ENCODE measurements at places on chromosomes 6 and 20.

DNA sequence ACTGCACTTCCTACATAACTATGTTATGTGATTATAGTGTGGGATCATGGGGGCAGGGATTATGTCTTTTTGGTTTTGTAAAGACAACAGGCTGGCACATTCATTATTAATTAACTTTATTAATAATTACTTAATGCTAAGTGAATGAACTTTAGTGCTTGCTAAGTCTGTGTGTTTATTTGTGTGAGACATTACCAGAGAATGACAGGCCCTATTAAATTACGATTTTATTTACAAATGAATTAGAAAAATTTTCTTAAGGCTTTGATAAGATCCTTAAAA, 100.9 kb downstream of the CD83 start:
- DNase-seq, result no peak

- no peak for DNase-seq
These were observed 22.7 kb upstream of the BMP6 start for GRCh38 chr6:7703148-7703680.

DNA sequence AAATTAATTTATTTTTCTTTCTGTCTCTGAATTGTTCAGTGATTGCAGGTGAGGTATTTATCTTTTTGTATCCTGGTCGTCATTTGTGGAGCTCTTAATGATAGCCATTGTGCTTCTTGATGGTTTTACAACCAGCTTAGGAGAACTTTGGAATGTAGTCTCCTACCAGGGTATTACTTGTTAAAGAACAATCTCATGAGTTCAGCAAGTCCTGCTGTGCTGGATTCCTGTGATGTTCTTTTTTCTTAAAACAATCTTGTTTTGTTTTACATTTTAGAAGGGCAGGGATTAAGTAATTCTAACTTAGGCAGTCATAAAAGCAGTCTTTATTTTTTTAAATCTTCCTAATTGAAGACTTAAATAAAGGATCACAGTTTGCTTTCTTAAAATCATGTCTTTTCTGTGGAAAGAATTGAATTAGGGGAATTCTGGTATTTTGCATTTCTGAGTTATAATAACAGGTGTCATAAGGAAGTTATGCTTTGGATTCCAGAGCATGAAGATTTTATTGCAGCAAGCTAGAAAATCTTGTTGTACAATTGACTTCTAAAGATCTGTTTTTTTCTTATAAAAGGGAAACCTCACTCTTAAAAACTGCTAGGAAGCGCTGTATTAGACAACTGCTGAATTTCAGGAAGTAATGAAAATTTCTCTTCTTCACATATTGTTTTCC, 23.7 kb downstream of the RIOK1 start:
- DNase-seq, result no peak

DNA sequence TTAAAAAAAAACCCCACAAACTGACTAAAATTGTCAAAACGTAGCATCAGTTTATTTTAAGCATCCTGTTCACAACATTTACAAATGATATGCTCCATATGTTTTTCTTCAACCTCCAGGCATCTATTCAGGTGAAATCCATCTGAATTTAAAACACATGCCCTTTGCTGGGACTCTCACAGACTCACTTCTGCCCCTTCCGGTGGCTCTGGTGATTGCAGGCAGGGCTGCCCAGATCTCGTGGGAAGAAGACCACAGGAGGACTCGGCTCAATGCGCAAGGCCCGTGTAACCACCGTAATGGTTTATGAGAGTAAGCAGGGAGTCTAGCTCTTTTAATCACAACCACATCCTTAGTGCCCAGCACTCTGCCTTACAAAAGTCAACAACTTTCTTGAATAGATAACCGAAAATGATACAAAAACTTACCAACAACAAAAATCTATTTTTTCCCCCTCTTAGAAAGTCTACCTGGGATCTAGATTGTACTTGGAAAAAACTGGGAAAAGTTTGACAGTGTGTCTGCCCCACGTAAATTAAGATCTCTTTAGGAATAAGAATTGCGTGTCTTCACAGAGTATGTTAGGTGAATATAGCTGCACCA, 139.1 kb downstream of the KIF16B start:
- DNase-seq, result peak; percentile 13

DNA sequence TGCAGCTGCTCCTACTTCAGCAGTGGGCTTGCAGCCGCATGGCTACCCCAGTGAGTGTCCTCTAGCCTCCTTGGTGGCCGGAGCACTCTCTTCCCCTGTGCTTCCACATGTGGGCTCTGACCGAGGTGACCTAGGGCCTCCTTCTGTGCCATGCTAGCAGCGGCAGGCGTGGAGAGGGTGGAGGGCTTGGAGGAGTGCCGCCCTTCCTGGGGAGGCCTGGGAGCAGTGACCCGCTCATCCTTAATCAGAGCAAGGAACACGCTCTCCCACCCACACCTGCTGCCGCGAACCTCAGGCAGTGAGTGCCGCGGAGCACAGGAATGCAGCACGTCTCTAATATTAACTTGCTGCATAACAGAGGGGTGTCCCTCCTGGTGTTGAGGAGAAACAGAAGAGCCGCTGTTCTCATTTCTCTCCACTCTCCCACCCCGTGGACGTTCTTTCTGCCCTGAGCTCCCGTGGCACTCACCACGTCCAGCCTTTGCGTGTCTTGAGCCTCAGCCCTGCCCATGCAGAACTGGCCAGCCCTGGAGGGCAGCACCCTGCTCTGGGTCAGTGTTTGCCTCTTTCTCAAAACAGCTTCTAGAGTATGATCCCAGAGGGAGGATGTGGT, 31.9 kb downstream of the DUSP22 start:
- DNase-seq, result no peak

DNA sequence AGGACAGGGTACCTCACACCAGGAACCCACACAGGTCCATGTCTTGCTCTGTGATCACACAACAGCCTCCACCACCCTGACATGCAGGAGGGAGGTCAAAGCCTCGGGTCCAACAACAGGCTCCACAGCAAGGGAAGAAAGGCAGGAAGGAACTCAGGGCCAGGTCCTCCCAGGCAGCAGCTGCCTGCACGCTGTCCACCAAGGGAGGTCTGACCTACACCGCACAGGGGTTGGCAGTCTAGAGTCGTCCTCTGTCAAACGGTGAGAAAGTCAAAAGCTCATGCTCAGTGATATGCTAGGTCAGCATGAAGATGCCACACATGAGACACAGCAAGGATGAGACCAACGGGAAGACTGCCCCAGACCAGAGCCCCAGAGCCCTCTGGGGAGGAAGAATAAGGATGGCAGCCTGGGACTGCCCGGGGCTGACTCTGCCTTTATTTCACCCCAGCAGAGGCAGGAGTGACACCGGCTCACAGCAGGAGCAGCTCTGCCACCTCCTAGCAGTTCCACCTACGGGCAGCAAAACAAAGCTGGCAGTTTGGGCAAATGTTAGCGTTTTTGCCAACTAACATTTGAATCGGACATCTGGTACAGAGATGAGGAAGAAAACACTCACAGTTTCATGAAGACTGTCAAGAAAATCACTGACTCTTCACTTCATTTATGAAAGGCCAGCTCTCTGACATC, 8.5 kb downstream of the GMEB2 start:
- no peak for DNase-seq

Data from activated T-helper 2 cell treated with anti-CD3 and anti-CD28 coated beads, Interferon-gamma antibody, Interleukin-2, Interleukin-4, amounts not matched to agents 10 μg/mL and 5 μg/mL and 100 μg/mL, durations not matched to agents 14 hours and 24 hours and 36 hours (primary cell).